ENCODE measurements at places on chromosomes 16 and 17. TPM values are rescaled to one million over a fixed set of nuclear protein-coding genes. Genes with fewer than 3 reads are reported as not detected.
A peak's percentile ranks its signal among the peaks of the same experiment; 100 is the strongest.

GRCh38 chr17:7083592-7083991 is 3.5 kb upstream of the CLEC10A start:
- DNase-seq: no peak

GRCh38 chr17:49414622-49415350 is at the start of gene PHB1:
PHB1 (minus strand) TSS chr17:49414882; CDS start chr17:49413264, 1,618 bp downstream.
- peak; percentile 99 for DNase-seq

GRCh38 chr16:3536271-3536731 is 35.5 kb downstream of the CLUAP1 start:
- DNase-seq: no peak

Gene CA7
- total RNA-seq: 3.4 TPM

- DNase-seq: no peak
Measured at GRCh38 chr16:79595931-79596450, 4.5 kb downstream of the MAF start.
